ENCODE measurements at places on chromosomes 4 and X.

DNA sequence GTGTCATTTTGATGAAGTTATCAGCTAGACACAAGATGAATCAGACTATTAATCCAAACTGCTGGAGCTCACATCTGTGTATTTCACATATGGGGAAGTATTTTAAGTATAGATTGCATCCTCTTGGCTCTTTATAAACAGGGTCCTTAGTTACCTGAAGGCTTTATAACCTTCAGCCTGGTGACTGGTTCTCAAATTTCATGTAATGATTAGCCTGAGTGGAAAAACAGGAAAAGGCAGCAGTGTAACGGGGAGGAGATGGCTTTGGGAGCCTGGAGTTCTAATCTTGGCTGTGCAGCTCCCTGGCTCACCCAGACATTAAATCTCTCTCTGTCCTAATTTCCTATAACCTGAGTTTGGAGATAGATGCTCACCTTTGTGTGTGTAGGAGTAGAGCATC lies 103.8 kb upstream of the HPF1 start:
- DNase-seq, result no peak

GRCh38 chr4:33262824-33263223 lies 2542.7 kb downstream of the PCDH7 start:
- DNase-seq, result no peak

GRCh38 chr4:86261636-86262035 lies 98.2 kb downstream of the MAPK10 start:
- DNase-seq, result no peak

DNA sequence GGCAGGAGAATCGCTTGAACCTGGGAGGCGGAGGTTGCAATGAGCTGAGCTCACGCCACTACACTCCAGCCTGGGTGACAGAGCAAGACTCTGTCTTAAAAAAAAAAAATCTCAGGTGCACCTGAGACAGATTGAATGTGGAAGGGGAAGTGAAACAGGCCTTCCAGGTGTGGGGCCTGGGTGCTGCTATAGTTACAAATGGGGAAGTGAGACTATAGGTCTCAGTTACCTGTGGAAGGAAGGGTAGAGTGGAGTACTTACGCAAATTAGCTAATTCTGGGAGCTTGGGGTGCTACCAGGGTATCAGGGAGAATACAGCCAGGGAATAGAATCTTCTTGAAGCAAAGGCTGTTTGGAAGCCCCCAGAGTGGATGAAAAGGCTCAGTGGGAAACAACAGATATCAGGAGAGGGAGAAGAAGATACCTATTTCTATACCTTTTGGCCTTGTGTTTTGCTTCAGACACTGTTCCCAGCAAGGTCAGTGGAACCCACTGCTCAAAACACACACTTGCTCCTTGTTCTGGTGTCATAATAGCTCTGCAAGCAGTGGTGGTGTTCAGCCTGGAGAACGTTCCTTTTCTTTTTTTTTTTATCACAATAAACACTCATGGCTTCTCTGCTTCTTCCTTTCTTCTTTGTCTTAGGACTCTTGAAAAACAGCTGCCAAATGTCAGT lies 7.0 kb downstream of the CD38 start:
- no peak for DNase-seq

GRCh38 chrX:14873676-14874049 lies 442 bp downstream of the MOSPD2 start:
- no peak for DNase-seq

- no peak for DNase-seq
These were observed 569.1 kb upstream of the GRID2 start for GRCh38 chr4:91734682-91735081.

- DNase-seq, result peak; percentile 56
These were observed 28.7 kb downstream of the INPP4B start for GRCh38 chr4:142817442-142817841.

- DNase-seq, result no peak
These were observed 2.4 kb downstream of the TFDP3 start for GRCh38 chrX:133215747-133216146.

DNA sequence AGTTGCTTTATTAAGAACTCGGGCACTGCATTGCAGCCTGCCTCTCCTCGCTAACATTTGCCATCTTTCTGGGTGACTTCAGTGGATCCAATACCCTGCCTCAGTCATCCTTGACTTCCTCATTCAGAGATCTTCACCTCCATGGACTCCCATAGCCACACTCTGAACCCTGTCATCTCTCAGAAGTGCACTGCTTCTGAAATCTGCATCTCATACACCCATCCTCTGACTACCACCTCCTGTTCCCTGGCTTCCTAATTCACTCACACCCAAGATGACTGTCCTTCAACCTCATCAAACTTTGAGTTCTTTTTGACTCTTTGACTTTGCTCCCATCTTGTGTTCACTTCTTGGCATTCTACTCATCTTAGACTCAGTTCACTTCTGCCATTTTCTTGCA lies 25.3 kb upstream of the CYBB start:
- no peak for DNase-seq

DNA sequence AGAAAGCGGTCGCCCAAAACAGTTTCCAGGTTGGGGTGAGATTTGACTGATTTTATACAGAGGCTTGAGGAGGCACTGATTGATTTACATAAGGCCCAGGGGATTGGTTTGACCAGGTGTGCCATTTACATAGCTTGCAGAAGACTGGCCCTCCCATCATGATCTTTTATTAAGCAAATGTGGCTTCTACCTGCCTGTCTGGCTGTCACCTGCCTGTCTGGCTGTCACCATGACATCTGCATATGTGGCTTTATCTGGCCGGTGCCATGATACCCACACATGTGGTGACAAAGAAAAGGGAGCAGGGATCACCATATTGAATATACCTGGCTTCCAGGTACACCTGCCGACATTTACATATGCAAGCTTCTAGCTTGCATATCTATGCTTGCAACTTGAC lies 17.0 kb upstream of the CDS1 start:
- no peak for DNase-seq

DNA sequence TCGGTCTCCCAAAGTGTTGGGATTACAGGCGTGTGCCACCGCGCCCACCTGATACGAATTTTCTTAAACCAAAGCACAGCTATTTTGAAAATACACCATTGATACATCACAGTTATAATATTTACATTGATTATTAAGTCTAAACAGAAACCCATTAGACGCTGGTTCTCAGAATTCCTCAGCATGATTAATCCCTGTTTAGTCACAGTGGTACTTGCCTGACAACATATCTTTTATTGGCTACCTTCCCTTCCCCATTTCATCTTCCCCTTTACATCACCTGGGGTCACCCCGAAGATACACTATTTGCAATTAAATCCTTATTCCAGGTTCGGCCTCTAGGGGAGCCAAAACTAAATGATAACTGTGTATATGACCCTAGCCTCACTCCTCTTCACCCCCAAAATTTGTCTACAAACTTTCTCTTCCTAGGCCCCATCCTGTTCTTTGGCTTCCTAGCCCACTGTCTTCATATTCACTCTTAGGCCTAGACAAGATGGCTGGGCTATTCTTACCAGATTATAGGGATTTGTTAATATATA lies 36.8 kb upstream of the IL1RAPL1 start:
- no peak for DNase-seq

DNA sequence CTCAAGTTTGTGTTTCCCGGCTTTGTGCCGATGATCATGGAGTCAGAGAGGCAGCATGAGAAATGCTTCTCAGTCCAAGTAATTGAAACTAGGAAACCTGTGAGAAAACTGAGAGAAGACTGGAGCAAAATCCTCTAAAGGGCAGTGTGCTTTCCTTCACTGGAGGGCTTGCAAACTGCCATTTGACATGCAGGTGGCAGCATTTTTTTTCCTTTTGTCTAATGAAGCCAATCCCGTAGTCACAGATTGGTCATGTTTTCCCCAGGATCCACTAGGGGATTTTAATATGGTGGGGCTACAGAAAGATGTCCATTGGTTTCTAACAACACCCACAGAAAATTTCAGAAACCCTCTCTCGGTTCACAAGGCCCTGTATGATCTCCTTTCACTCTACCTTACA lies 117.4 kb upstream of the NUDT10 start:
- DNase-seq, result no peak

GRCh38 chrX:1851527-1851926 lies 236.7 kb downstream of the ASMT start:
- DNase-seq, result no peak

- DNase-seq, result no peak
These were observed 29.2 kb downstream of the SULT1E1 start for GRCh38 chr4:69830560-69831269.

- DNase-seq, result no peak
These were observed 107.9 kb downstream of the ABLIM2 start for GRCh38 chr4:8050555-8051206.

DNA sequence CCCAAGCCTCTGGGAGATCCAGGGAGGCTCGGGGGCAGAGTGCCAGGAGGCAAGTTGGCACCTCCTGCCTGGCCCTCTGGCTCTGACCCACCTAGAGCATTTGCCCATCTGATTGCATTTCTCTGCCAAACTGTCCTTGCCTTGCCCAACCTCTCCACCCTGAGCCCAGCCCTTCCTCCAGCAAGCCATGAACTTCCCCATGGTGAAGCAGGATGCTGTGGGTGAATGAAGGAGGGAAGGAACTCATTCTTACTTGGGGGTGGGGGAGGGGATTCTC lies 9.3 kb upstream of the CNGA2 start:
- DNase-seq, result no peak

DNA sequence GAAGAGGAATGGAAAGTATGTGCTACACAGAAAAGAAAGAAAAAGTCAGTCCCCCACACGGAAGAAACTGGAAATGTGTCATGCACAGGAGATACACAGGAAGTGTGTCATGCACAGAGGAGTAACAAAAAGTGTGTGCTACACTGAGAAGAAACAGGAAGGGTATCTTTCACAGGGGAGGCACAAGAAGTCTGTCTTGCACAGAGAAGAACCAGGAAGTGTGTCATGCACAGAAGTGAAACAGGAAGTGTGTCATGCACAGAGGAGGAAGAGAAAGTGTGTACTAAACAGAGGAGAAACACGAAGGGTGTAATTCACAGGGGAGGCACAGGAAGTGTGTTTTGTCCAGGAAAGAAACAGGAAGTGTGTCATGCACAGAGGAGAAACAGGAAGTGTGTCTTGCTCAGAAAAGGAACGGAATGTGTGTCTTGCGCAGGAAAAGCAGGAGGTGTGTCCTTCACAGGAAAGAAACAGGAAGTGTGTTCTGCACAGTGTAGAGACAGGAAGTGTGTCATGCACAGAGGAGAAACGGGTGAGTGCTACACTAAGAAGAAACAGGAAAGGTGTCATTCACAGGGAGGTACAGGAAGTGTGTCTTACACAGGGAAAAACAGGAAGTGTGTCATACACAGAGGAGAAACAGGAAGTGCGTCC lies 527.2 kb upstream of the PRKX start:
- DNase-seq, result no peak

GRCh38 chrX:122622795-122623194 lies 561.3 kb upstream of the GRIA3 start:
- DNase-seq, result no peak

DNA sequence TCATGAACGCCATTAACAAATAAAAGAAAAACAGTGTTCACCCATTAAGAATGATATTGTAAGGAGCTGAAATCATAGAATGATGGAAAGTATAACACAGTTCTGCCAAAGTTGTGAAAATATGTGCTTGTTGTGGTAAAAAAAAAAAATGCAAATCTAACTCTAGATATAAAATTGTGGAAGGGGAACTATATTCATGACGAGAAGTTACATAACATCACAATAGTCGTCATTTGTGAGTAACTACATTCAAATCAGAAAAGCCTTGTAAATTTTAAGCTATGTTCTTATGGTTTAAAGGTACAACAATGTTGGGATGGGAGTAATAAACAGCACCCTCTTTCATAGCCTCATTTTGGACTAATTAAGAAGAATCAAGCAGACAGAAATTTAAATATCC lies 57.6 kb upstream of the PRDM8 start:
- no peak for DNase-seq

DNA sequence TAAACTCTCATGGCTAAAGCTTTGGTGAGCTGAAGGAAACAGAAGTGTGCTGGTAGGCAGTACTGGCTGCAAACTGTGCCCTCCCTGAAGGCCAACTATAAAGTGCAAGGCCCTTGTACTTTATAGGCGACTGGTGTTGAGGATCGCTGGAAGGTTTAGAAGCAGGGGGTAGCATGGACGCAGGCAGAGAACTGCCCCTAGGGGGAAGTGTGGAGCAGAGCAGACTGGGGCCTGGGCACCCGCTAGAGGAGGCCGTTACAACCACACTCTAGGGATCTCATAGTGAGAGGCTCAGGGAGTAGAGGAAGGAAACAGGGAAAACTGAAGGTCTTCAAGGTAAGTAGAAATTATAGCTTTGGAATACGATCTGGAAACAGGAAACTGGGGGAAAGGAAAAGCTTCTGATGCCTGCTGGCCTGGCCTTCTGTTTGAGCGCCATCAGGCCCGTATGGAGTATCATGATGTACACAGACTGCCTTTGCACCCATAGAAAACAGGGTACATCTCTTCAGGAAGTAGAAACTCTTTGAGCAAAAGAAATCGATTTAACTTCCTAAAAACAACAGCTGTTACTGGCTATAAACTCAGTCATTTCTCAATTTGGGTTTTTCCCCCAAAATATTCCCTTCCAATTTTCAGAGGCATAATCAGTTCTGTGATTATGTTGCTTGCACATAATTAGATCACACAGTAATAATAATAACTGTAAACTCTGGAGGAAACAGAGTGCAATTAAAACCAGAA lies 23.9 kb upstream of the TMSB4X start:
- peak; percentile 76 for DNase-seq

- DNase-seq, result no peak
These were observed 25.5 kb downstream of the CDKN2AIP start for GRCh38 chr4:183469936-183470335.

- DNase-seq, result no peak
These were observed 142.0 kb upstream of the TEX13D start for GRCh38 chrX:124190440-124190839.

GRCh38 chr4:153169776-153170175 lies 34.5 kb upstream of the TRIM2 start:
- no peak for DNase-seq

- no peak for DNase-seq
These were observed 59.8 kb downstream of the AGTR2 start for GRCh38 chrX:116230130-116230898.

GRCh38 chrX:145821291-145821897 lies 3.8 kb downstream of the SLITRK2 start:
- DNase-seq, result no peak

- no peak for DNase-seq
These were observed 95.8 kb upstream of the ELOVL6 start for GRCh38 chr4:110294165-110294564.

Measured in activated naive CD8-positive, alpha-beta T cell treated with anti-CD3 and anti-CD28 coated beads for 36 hours (primary cell).